Left kidney (tissue), 8 donors: ENCODE measurements at places on chromosomes 6 and 20. TPM values are rescaled to one million over a fixed set of nuclear protein-coding genes. Genes with fewer than 3 reads are reported as not detected.

GRCh38 chr6:135540207-135540840 lies 42.8 kb upstream of the AHI1 start:
- no peak for DNase-seq

DNA sequence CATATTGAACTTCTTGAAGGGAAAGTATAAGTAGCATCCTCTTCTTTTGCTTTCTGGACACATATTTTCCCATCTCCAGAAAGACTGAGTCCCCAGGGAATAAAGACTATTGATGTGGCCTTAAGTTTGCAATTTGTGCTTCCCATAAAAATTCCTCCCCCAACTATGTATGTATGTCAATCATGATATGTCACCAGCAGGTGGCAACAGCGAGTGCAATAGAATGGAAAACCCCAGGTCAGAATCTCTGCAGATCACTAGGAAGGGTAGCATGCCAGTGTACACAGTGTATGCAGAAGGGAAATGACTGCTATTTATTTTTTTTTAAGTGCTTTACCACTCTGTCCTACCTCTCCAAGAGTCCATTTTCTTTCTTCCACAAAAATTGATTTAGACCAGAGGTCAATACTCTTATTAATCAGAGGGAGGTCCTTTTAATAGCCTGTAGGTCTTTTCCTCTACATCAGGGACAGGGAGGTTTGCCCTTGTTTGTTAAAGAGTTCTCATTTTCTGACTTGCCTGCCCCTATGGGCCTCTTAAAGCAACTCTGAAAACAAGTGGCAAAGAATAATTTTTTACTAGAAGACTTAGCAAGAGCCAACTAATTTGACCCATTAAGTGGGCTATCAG lies 61.4 kb downstream of the BMP2 start:
- DNase-seq = peak; percentile 70

DNA sequence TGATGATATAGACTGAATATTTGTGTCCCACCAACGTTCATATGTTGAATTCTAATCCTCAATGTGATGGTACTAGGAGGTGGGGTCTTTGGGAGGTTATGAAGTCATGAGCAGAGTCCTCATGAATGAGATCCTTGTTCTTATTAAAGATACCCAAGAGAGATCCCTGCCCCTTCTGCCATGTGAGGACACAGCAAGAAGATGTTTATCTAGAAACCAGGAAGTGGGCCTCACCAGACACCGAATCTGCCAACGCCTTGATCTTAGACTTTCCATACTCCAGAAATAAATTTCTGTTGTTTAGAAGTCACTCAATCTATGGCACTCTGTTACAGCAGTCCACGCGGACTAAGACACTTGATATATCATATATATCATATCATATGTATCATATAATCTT lies 67.7 kb upstream of the GCM1 start:
- no peak for DNase-seq

- DNase-seq = no peak
These were observed 31.8 kb downstream of the ZDHHC14 start for GRCh38 chr6:157412791-157413190.

DNA sequence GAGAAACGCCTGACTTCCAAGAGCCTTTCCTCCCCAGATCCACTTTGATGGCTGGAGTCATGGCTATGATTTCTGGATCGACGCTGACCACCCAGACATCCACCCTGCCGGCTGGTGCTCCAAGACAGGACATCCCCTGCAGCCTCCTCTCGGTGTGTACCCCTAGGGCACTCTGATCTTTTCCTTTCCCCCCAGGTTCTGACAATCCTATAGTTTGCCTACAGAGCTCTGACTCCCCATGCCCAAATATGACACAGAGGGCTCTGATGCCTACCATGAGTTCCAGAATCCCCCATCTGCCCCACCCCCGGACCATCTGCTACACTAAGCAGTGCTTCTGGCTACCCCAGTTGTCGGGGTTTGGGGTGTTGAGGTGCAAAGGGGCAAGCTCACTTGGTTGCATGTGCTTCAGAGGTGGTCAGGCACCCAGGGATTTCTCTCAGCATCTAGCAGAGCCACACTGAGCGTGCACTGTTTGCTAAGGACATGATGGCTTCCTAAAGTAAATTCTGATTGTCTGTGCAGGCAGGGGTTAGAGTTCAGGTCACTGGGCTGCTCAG lies 24.0 kb upstream of the SGK2 start:
- no peak for DNase-seq

GRCh38 chr6:35014341-35014740 lies 125.3 kb downstream of the ANKS1A start:
- DNase-seq = no peak

DNA sequence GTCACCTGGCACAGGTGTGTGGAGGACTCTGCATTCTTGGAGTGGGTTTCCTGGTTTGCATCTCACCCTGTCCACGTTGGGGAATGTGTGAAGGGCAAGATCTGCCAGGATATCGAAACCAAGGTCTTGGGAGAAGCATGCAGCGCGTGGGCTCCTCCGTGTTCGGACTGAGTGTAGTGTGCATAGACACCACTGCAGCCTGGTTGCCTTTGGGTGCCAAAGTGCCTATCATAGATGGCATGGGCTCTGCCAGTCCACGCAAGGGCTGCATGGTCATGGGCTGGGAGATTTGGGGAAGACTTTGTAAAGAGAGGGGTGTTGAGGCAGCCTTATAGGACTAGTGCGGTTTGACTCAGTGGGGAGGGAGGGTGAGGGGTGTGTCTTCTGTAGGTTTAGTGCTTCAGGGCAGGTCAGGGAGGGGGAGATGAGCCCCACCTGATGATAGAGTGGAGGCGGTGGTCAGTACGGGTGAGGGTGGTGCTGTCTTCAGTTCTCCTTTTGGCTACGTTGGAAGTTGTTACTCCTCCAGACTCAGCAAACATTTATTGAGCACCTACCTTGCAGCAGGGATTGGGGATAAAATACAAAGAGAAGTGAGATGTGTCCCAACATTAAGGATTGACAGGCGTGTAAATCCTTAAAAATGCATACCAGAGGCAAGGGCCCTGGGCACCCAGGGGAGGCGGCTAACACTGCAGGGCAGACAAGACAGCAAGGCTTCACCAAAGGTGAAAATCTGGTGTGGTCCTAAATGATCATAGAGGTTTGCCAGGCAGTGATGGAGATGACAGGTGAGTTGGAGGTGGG lies 28.3 kb downstream of the DUSP22 start:
- DNase-seq = no peak

GRCh38 chr20:14992153-14992552 lies 654.7 kb upstream of the FLRT3 start:
- DNase-seq = no peak

DNA sequence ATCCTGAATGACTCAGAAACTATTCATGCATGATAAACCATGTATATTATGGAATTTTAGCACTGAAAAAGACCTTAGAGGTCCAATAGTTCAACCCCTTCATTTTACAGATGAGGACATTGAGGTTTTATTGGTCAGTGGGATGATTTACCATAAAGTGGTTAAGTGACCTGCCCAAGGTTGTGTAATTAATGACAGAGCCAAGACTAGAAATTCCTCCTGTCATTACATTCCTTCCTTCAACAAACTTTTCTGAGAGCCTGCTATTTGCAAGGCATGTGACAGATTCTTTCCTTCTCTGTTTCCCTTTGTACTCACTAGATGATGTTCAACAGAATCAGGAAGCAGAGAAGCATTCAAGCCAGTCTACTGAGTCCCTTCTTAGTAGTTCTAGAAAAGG lies 170.7 kb upstream of the KCNK16 start:
- no peak for DNase-seq

Gene STX11
- 0.27 TPM for polyA plus RNA-seq

Gene TREML1
- polyA plus RNA-seq = 0.65 TPM

Gene RHAG
- 0.96 TPM for polyA plus RNA-seq

Gene WFDC5
- polyA plus RNA-seq = not detected

Gene COL12A1
- 79.2 TPM for polyA plus RNA-seq

Gene SLC26A8
- 0.47 TPM for polyA plus RNA-seq

Gene OR2H1
- polyA plus RNA-seq = not detected
